Stimulated activated CD4-positive, alpha-beta T cell treated with anti-CD3 and anti-CD28 coated beads, Interleukin-1b, Interleukin-23, amount 100 ng/mL, for 1 hour (primary cell): ENCODE measurements at places on chromosomes 16 and 17.
A peak's percentile ranks its signal among the peaks of the same experiment; 100 is the strongest.

- peak; percentile 1 for DNase-seq
These were observed at the start of gene CCL5 for GRCh38 chr17:35879773-35880654. Gene CCL5 (minus strand): TSS chr17:35880360.

- no peak for DNase-seq
These were observed 477 bp downstream of the CENPV start for GRCh38 chr17:16352667-16353316.

GRCh38 chr16:67928561-67929364, 2.9 kb downstream of the CTRL start:
- peak; percentile 41 for DNase-seq

DNA sequence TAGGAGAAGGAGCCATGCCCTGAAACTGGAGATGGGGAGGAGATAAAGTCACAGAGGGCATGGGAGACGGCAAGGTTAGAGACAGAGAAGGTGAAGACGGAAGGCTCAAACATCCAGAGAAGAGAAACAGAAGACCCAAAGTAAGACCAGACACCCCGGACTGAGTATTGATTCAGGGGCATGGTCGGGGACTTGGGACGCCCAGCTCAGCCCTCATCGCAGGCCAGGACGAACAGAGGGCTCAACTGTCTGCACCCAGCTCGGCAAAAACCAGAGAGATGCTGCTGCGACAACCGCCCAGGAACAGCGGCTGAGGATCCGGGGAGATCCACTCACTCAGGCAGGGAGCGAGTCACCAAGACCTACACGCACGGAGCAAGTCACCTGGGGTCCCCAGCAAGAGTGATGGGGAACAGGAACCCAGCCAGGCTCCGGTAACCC, 999 bp downstream of the XYLT1 start:
- no peak for DNase-seq

DNA sequence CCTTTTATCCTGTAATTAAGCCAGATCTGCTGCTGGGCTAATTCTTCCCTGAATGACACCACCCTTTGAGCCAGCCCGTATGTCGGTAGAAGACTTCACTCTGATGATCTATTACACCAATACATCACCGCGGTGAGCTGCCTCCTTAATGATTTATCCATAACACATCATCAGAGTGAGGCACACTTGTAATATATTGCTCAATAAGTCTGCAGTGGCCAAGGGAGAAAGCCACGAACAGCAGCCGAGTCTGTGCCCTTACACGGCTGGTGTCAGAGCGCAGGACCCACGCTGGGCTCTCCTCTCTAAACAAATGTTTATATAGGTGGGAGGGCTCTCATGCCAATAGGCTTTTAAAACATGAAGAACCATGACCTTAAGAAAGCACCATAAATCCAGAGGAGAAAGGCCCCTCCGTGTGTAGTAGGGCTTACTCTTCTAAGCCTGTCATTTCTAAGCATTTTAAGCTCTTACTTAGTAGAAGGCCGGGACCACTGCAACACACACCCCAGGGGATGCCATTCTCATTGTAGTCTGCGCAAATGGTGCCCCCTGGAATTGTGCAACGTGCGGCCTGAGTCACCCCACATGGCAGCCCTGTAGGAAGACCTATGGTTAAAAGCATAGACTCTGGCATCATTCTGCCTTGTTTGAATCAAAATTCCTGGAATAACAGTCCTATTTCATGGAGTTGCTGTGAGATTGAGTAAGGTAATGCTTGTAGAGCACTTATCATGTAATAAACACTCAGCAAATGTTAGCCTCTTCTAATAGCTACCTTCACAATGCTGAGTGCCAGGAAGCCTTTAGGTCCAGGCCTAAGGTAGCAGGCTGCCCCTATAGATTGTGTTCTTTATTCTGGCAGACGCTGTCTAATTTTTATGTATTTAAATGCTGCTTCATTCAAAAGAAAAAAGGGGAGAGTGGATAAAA, 26.1 kb downstream of the MRPS23 start:
- DNase-seq, result no peak

DNA sequence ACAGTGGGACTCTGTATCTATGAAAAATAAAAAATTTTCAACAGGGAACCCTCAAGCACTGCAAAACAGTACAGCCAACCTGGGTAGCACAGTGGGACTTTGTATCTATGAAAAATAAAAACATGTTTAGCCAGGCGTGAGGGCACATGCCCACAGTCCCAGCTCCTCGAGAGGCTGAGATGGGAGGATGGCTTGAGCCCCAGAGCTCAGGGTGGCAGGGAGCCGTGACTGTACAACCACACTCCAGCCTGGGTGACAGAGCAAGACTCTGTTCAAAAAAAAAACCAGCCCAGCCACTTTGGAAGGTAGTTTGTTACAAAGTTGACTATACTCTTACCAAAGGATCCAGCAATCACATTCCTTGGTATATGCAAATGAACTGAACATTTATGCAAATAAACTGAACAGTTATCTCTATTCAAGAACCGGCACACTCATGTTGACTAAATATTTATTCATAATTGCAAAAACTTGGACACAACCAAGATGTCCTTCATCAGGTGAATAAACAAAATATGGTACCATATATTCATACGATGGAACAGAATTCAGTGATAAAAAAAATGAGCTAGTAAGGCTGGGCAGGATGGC, 5.2 kb downstream of the RPH3AL start:
- no peak for DNase-seq

DNA sequence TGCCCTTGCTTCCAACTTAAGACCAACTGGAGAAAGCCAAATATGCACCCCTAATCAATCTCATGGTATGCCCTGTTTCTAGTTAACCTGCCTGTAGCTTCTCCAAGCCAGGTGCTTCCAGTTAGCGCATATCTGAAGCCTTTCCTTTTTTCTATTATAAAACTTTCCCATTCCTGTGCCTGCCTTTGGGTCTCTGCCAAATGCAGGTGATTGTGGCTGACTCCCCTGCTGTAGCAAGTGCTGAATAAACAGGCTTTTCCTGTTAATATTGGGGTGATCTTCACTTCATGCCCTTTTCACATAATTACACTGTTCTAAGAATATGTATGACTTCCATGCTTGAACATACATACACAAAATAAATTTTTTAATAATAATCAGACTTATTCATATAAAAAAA, 207.4 kb downstream of the TANC2 start:
- DNase-seq, result no peak

GRCh38 chr16:12010388-12011251, 34.1 kb downstream of the SNX29 start:
- no peak for DNase-seq

DNA sequence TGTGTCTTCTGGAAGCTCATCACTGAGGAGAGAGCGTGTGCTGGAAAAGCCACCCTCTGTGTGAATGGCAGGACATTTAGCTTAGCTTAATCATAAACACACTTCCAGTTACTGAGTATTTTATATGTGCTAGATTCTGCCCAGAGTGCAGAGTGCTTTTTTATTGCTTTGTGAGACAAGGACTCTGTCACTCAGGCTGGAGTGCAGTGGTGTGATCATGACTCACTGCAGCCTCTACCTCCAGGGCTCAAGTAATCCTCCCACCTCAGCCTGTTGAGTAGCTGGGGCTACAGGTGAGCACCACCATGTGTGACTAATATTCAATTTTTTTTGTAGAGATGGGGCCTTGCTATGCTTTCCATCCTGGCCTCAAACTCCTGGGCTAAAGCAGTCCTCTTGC, 61.4 kb upstream of the IRX3 start:
- no peak for DNase-seq

DNA sequence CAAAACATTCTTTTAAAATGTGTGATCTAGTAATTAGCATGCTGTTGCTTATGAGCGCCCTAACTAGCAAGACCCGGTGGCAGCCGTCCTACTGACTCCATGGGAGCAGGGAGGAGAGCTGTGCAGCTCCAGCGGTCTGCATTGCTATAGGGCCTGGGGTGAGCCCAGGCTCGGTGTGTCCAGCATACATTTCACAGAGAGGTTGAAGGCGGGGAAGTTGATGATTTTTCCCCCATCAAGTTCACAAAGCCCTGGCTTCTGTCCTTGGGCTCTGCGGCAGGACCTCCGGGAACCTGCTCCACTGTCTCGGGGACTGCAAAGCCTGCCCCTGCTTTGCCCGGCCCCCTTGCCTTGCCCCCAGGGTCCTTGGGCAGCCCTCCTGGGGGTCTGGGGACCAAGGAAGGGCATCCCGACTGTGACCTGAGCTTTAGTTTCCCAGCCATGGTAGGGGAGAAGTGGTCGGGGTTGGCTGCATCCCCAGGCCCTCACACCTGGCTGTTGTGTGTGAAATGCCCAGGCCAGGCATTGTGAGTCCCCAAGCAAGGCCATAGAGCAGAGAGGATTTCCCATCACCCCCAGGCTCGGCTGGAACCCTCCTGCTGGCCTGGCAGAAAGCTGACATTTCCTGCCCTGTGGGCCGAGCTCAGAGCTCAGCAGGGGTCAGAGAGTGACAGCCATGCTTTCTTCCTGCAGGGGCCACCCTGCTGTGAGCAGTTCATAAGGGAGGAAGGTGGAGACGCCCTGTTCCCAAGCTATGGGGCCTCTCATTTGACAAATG, 24.8 kb downstream of the KCNJ12 start:
- no peak for DNase-seq

DNA sequence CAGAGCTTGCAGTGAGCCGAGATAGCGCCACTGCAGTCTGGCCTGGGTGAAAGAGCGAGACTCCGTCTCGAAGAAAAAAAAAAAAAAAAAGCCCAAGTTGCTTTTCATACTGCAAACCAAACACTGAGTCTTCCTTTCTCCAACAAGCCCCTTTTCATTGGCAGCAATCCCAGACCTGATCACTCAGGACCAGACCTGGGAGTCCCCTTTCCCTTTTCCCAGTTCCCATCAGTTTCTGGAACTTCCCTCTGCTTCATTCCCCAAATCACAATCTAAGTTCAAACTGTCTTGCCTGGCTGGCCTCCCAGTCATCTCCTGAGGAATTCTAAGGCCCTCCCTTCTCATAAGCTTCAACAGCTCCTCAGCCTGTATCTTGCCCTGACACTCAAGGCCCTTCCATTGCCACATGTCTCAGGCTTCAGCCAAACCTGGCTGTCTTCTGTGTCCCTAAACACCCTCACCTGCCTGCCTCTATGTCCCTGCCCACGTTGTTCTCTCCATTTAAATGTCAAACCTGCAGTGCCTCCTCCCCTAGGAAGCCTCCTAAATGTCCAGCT, 11.8 kb upstream of the PHF12 start:
- no peak for DNase-seq

DNA sequence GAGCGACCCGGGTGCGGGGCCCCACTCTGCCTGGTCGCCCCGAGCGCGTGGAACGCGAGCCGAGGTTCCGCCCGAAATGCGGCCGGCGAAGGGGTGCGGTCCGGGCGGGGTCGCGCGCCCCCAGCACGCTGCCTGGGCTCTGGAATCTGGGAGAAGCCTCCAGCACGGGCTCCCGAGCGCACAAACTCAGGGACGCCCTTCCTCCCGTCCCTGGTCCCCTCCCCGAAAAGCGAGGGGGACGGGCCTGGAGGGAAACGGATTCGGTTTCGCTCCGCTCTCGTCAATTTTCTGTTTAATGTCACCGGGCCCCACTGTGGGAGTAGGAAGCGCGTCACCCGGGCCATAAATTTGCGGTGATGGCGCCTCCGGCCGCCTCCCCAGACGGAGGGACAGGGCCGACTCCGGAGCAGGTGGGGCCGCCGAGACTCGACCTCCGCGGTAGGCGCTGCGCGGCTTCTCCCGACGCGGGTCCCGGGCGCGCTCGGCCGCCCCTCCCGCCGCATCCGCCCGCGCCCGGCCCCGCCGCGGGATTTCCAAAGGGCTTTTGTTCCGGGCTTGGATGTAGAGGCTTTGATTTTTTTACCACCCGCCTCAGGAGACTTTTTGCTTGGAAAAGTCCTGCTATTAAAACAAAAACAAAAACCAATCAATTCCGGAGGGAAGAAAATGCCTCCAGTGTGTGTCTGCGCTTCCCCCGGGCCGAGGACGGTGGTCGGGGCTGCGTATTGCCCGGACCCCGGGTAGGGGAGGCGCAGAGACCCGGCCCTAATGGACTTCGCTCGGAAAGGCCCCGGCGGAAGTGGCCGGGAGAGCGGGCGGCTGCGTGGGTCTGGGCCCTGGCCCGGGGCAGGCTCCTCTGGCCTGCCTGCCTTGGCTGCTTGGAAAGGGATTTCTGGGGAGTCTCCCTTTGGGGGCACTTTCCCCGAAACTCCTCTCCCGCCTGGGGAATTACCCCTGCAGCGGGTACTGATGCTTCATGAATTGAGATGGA, 7.9 kb upstream of the BAHCC1 start:
- peak; percentile 32 for DNase-seq

DNA sequence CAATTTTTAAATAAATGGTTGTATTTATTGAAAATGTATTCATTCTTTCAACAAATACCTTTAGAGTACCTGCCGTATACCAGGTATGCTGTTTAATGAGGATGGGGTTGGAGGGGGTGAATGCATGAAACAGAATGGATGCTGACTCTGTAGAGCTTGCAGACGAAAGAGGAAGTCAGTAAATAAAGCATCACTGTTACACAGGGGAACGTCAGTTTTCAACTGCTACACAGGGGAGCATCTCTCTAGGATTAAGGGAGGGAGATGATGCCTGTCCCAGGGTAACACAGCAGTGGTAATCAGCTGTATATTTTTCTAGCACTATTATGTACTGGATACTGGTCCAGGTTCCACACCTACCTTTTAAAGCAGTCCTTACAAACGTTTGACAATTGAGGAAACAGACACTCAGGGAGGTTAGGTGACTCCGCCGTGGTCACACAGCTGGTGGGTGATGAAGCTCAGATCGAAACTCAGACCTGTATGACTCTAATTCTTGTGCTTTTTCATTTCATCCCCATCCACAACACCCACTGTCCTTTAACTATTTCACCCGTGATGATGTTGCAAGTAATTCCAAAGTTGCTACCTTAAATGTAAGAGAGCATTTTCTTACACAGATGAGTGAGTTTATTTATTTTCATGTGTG, 452.1 kb upstream of the HSBP1 start:
- no peak for DNase-seq

DNA sequence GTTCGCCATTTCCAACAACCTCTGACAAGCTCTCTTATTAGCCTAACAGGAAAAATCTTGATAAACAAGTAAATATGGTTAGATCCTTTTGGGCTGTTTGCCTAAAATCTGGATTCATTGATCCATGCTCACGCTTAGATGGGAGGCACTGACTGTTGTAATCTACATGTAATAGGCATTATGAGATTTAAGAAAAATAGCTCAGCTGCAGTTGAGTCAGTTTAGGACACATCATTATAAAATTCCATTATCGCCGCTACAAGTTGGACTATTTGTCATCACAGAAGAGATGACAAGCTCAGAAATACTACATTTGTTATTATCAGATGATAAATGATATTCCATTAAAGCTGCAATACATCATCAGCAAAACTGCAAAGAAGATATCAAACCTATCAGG, 524.0 kb downstream of the TOX3 start:
- no peak for DNase-seq

GRCh38 chr17:65807361-65807760, 245.9 kb upstream of the AXIN2 start:
- DNase-seq, result no peak
